ENCODE measurements at places on chromosomes 1 and 21.

GRCh38 chr1:111638320-111638719, 18.7 kb downstream of the RAP1A start:
- DNase-seq: no peak

GRCh38 chr21:41834252-41834925, 44.8 kb downstream of the PRDM15 start:
- no peak for DNase-seq

- no peak for DNase-seq
These were observed 81.8 kb upstream of the HMCN1 start for GRCh38 chr1:185652348-185652747.

GRCh38 chr1:39866767-39867166, 16.5 kb downstream of the TRIT1 start:
- peak; percentile 42 for DNase-seq

DNA sequence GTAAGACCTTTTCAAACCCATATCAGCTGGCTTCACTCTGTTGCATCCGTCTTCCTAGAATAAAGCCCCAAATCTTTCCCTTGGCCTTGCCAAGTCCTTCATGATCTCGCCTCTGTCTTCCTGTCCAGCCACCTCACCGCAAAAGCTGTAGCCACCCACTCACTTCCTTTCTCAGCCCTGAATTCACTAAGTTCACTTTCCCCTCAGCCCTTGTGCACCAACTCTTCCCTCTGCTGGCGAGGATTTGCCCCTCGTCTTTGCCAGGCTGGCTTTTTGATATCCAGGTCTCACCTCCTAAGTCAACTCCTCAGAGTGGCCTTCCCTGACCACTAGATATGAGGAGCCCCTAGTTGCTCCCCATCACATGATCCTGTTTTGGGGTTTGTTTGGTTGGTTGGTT, 3.9 kb upstream of the COL16A1 start:
- DNase-seq: peak; percentile 55

- no peak for DNase-seq
These were observed 72.4 kb downstream of the GLIS1 start for GRCh38 chr1:53666566-53666965.

GRCh38 chr1:34770891-34771504, 10.0 kb upstream of the GJB3 start:
- no peak for DNase-seq

GRCh38 chr1:16014509-16015482, 3.0 kb downstream of the HSPB7 start:
- no peak for DNase-seq

DNA sequence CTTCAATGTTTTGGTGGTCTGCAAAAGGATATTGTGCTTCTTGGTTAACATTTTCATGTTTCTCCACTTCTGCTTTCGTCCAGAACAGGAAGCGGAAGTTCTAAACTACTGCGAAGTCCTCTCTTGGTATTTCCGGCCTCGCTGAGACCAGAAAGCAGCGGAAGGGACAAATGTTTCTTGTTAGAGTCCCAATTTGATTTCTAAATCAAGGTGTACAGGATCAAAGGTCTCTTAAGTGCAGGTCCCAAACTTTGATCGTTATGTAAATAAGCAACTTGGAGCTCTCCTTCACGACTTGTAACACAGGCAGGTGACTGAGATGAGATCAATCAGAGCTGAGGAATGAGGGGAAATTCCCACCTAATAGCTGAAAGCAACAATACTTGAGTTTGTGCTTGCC, 40.1 kb upstream of the HMCN1 start:
- no peak for DNase-seq

DNA sequence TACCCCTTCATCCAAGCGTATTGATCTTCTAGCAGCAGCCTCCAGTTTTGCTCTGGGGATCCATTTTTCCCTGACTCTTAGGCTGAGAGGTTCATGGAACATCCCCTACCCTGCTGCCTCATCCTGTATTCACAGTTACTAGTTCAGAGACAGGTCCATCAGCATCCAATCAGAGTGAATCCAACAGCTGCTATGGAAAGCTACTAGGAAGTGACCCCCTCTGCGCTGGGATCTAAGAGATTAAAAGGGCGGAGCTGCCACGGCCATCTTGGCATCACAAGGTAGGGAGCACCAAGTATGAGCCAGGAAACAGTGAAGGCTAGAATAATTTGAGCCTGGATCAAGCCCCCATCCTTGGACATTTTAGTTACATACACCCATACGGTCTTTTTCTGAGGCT, 32.5 kb downstream of the KAZN start:
- no peak for DNase-seq

DNA sequence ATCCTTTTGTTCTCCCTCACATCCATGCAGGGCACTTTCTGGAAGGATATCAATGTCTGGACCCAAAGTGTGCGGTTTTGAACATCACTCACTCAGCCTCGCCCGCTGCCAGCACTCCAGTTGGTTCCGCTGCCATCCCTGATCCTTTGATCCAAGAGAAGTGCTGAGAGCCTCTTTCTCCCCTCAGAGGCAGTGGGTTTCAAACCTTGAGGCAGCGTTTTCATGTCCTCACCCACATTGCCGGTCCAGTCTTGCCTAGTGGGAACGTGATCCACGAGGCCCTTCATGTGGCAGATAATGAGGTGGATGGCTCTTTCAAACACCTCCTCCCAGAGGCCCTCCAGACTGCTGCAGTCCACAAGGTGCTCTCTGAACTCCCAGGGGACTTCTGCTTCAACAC, 122.2 kb downstream of the ACTL8 start:
- no peak for DNase-seq

GRCh38 chr1:20431176-20431460, 54.9 kb downstream of the CAMK2N1 start:
- no peak for DNase-seq
